ENCODE measurements at places on chromosomes 1 and 21. TPM values are rescaled to one million over a fixed set of nuclear protein-coding genes. Genes with fewer than 3 reads are reported as not detected.

DNA sequence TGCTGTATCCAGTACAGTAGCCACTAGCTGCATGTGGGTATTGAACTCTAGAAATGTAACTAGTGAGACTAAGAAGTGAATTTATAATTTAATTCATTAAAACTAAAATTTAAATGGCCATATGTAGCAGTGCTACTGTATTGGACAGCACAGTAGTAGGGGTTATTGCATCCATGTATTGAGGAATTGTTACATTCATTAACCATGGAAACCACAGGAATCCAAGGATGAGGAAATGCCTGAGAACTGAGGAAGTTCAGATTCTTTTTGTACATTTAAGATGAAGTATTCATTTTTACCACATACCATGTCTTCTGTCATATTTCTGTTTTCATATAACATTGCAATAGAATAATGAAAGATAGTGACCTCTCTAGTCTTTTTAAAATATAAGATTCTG is 2.6 kb downstream of the MTF2 start:
- no peaks in the 10 kb centered on the region for H3K27me3 ChIP-seq
- H3K4me3 ChIP-seq = no peak overlapping the region
- H3K36me3 ChIP-seq = peaks cover 5% of the 10 kb centered on the region
- DNase-seq = peak; percentile 39

DNA sequence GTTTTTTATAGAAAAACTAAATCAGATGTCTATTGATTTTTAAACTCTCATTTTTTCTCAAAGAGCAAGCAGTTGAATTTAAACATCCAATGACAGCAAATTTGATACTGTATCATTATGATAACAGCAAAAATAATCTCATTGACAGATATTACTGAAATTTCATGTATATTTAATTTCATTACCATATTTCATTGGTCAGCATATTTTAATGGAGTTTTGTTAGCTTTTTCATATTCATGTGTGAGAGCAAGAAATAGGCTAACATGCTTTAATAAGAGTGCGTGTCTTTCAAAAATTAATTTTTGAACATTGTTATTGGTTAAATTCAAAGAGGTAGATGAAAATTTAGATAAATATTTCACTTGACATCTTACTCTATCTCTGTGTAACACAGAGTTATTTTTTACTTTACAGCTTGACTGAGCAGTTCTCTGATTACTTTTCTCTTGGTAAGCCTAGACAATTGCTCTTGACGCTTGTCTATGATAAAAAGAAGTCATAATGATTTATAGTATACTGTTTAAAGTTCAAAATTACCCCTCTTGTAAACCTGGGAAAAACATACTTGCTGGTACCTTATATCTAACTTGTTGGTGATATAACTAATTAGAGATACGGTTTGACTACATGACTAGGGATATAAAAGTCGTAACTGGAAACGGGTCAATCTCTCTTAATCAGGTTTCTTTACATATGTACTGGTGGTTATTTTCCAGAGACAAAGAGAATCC is 732.3 kb upstream of the NCAM2 start:
- H3K4me3 ChIP-seq = no peak overlapping the region
- no peaks in the 10 kb centered on the region for H3K36me3 ChIP-seq
- DNase-seq = no peak
- H3K4me1 ChIP-seq = no peaks in the 10 kb centered on the region
- no peak overlapping the region for H3K27ac ChIP-seq
- no peaks in the 10 kb centered on the region for H3K27me3 ChIP-seq

GJA4 gene
- 31.4 TPM for total RNA-seq

GRCh38 chr1:174007851-174008250 is 14.3 kb downstream of the RC3H1 start:
- no peak overlapping the region for H3K4me3 ChIP-seq
- no peaks in the 10 kb centered on the region for H3K27me3 ChIP-seq
- no peaks in the 10 kb centered on the region for H3K4me1 ChIP-seq
- H3K36me3 ChIP-seq = peaks cover 6% of the 10 kb centered on the region

DNA sequence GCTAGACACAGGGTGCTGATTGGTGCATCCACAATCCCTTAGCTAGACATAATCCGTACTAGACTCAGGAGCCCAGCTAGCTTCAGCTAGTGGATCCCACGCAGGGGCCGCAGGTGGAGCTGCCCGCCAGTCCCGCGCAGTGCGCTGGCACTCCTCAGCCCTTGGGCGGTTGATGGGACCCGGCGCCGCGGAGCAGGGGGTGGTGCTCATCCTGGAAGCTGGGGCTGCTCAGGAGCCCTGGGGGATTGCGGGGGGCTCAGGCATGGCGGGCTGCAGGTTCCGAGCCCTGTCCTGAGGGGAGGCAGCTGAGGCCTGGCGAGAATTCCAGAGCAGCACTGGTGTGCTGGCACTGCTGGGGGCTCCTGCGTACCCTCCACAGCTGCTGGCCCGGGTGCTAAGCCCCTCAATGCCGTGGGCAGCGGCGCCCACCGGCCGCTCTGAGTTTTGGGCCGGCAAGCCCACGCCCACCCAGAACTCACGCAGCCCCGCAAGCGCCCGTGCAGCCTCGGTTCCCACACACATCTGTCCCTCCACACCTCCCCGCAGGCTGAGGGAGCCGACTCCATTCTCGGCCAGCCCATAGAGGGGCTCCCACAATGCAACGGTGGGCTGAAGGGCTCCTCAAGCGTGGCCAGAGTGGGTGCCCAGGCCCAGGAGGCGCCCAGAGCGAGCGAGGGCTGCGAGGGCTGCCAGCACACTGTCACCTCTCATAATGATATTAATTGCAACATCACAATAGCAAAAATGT is 87.4 kb downstream of the CRB1 start:
- H3K4me3 ChIP-seq = no peak overlapping the region
- no peaks in the 10 kb centered on the region for H3K27me3 ChIP-seq
- H3K4me1 ChIP-seq = peaks cover 4% of the 10 kb centered on the region
- H3K27ac ChIP-seq = no peak overlapping the region
- H3K36me3 ChIP-seq = no peaks in the 10 kb centered on the region

- peaks cover 3% of the 10 kb centered on the region for H3K27me3 ChIP-seq
- no peak overlapping the region for H3K4me3 ChIP-seq
- peaks cover 5% of the 10 kb centered on the region for H3K4me1 ChIP-seq
- DNase-seq = peak; percentile 16
- H3K27ac ChIP-seq = no peak overlapping the region
Observed at GRCh38 chr1:29621826-29622435, 385.6 kb downstream of the PTPRU start.

Measured in muscle of leg (tissue), 16 donors.